AG08396 (cell line): ENCODE measurements at places on chromosomes 2 and 18.

GRCh38 chr18:27656167-27656778 lies 471.2 kb upstream of the CHST9 start:
- DNase-seq: no peak

DNA sequence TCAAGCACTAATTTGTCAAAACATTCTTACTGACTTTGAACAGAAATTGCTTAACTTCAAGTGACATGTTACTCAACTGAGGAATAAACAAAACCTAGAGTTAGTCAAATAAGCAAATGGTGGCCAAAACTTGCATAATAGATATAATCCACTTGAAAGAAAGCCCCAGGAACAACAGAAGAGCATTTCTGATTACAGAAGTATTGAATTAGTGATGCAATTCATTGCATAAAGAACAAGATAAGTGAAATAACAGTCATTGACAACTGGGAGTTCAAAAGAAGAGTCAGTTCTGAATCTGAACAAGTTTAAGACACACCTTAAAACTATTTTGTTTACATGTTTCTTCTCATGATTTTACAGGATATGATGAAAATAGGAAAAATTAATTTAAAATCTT lies 30.8 kb downstream of the COBLL1 start:
- no peak for DNase-seq

DNA sequence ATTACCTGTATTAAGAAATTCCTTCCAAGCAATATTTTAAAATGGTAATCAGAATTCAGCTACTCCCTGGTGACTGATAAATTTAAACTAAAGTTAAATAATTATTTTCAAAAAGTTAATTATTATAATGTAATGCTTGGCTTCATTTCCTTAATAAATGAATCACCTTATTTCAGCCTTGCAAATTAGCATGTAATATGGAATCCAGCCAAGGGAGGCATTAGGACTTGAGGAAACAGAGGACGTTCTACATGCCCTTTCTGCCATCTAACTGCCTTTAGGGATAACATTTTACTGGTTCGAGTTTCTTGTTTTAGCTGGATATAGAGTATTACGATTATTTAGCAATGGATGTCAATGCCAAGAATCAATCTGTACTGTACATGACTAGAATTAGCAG lies 636.3 kb downstream of the TSN start:
- no peak for DNase-seq

DNA sequence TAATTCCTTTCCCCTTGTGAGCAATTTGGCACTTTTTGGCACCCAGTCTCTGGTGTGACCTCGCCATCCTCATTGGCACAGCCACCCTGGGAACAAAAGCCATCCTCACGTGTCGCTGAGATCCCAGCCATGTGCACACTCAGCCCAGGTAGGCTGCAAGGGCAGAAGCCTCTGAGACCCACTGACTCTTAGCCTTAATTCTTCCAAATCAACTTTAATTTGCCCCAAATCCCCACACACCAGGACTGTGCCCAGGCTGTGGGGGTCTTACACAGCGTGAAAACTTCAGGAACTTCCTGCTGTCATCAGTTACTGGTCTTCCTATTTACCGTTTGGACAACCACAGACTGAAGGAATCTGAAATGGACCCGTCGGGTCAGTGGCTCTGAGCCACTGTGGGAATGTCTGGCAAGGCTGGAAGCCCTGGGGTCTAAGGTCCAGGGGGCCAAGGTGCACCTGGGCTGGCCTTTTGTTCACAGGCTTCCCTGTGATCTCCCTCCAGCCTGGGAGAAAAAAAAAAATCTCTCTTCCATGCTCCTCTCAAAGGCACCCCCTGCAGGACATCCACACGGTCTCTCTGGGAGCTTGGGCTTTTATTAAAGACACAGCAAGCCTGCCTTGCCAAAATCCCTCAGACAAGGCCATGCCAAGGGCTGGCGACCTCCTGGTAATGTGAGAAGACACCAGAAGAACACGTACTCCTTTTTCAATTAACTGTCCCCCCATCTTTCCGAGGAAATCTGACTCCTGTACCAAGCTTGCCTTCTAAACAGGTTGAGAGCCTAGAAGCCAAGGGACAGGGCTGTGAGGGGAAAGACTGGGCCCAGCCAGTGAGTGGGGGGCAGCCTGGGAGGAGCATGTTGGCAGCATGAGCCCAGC lies 42.1 kb upstream of the LAPTM4A start:
- DNase-seq: peak; percentile 83

GRCh38 chr18:55265984-55266383 lies 306.7 kb upstream of the CCDC68 start:
- DNase-seq: no peak

GRCh38 chr2:227370092-227370491 lies 9.0 kb downstream of the TM4SF20 start:
- DNase-seq: no peak

- DNase-seq: no peak
Observed at GRCh38 chr18:3726238-3726951, 276.4 kb downstream of the TGIF1 start.

DNA sequence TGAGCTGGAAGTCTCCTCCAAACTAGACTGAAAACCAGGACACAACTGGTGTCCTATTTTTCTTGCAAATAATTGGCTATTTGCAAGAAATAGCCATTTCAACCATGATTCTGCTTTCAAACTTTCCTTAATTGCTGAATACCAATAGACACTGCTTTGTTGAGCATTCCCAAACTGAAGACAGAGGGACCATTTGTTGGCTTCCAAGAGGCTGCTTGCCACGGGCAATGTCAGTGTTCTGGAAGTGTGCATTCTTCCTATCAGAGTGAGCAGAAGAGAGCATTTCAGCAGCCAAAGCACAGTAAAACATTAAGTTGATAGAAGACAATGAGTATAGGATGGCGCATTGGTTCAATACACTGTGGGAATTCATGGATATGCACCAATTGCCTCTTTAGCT lies 360.5 kb upstream of the RGPD4 start:
- DNase-seq: no peak

DNA sequence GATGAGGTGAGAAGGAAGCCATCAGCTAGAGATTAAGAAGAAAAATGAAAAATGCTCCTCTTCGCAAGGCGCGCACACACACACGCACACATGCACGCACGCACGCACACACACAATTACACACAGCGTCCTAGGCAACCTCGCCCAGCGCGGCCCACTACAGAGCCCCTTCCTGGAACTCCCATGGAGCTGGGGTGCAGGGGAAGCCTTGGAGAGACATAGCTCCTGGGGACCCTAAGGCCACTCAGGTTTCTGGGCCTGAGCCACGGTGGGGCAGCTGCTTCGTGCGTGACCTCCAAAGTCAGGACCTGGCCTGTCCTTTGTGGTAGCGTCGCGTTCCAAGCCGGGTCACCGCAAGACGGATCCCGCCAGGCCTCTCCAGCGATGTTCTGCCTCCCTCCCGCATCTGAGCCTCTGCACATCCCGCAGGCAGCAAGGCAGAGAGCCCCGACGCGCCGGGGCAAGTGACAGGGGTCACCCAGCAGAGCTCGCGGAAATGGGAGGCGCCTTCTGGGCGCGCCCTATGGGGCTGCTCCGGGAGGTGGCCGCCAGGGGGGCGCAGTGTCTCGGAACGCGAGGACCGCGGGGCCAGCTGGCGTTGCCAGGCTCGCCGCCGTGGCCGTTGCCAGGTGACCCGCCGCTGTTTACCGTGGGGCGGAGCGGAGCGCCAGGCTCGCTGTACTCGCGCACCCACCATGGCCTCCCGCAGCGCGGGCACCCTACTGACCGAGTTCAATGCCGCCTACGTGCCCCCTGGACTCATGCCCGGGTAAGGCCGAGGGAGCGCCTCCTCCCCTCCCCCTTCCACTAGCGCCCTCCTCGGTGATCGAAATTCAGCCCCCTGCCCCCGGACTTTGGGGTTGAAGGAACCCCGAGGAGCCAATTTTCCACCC lies 79.0 kb downstream of the CIB4 start:
- DNase-seq: peak; percentile 56

- DNase-seq: no peak
Observed at GRCh38 chr18:53219853-53220252, 879.9 kb downstream of the DCC start.

DNA sequence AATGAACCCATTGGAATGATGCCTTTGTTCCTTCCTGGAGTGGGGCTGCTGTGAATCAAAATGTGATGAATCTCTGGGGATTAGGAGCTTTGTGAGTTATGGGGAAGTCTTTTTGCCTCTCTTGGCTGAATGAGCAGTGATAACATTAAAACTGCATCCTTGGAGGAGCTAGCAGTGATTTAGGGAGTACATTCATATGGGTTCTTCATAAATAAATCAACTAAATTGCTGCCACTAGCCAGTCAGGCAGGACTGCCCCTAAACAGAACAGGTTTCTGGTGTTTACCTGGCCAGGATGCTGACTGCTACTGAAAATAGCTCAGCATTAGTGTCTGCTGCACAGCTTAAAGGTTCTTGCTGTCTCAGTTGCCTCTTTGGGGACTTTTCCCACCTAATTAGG lies 244.5 kb upstream of the MEX3C start:
- DNase-seq: no peak

GRCh38 chr2:101617796-101618195 lies 79.7 kb upstream of the MAP4K4 start:
- no peak for DNase-seq
